ENCODE measurements at places on chromosomes 6 and 20. TPM values are rescaled to one million over a fixed set of nuclear protein-coding genes. Genes with fewer than 3 reads are reported as not detected.

- H3K27ac ChIP-seq = no peak overlapping the region
- H3K27me3 ChIP-seq = no peaks in the 10 kb centered on the region
- no peak overlapping the region for H3K4me3 ChIP-seq
Measured at GRCh38 chr20:39880890-39881289, 808.1 kb downstream of the MAFB start.

DNA sequence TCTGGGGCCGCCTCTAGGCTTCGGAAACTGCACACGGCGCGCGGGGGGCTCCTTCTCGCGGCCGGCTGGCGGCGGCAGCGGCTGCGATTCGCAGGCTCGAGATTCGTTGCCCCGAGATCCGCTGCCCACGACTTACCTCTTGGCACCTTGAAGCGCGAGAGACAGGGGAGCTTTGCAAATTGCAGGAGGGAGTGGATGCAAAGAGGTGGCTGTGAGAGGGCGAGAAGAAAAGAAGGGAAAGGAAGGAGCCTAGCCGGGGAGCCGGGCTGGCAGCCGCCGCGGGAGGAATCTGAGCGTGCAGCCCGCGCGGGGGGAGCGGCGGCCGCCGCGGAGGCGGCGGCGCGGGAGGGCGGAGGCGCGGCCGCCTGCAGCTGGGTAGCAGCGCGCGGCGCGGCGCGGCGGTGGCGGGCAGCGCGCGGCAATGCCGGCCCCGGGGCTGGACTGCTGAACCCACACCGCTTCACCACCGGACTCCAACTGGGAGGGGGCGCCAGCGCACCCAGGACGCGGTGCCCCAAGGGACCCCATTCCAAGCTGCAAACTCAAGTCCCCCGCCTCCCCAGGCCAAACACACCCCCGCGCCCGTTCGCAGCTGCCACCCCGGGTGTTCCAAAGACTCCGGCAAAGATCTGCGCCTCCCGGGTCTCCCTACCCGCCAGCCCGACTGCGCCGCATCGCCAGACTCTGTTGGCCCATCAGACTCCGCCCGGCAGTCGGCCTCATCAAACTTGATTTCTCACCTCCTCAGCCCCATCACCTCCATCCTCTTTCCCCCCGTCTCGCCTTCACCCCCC, 44.2 kb upstream of the SUPT3H start:
- H3K27me3 ChIP-seq = peaks cover 24% of the 10 kb centered on the region
- peak overlapping the region; percentile 69 for H3K4me3 ChIP-seq
- peak; percentile 79 for DNase-seq
- H3K36me3 ChIP-seq = no peaks in the 10 kb centered on the region
- peaks cover 9% of the 10 kb centered on the region for H3K4me1 ChIP-seq
- H3K27ac ChIP-seq = peak overlapping the region; percentile 84

DNA sequence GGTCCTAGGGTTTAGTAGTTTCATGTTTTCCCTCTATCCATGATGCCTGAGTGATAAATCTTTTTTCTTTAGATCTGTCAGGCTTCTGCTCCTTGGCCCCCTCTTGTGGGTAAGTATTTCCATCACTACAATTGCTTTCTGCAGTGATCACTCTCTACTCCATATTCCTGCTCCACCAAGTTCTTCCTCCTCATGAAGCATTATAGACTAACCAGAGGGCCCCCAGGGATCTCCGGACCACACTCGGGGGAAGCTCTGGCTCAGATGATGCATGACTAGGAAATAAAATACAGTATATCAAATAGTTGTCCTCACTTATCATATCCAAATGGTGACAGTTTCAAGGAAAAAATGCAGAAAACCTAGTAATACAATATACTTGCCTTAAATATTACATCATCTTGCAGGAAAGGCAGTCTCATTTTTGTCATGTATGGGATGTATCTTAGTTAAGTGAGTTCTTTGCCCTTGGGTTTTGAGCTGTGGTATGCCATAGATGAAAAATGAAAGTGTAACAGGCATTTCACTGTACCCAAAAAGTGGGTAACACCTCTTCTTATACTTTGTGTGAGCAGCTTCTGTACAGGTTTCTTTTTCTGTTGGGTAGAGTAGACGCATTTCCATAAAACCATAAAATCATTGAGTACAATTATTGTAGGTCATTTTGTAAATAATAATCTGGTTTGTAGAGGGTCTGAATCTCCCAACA, 200.9 kb upstream of the EYA4 start:
- DNase-seq = no peak
- no peak overlapping the region for H3K4me3 ChIP-seq
- H3K27me3 ChIP-seq = no peaks in the 10 kb centered on the region
- H3K27ac ChIP-seq = no peak overlapping the region

DNA sequence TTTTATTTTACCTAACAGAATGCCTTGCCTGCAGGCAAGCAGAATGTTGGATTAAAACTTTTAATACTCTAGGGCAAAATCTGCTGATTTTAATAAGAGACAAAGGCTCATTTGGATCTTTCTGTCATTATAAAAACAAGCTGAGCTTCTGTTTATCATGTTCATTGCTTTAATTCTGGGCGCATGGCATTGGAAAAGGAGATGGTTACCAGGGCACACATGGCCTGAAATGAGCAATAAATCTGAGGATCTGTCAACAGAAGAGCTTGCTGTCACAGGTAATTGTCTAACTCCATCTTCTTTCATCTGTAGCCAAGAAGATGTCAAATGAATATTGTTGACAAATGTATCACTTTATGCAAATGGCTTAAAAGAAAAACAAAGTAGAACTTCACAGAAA, 439.6 kb downstream of the DOK5 start:
- no peak overlapping the region for H3K27ac ChIP-seq
- H3K36me3 ChIP-seq = no peaks in the 10 kb centered on the region
- no peaks in the 10 kb centered on the region for H3K4me1 ChIP-seq
- H3K4me3 ChIP-seq = no peak overlapping the region
- no peak for DNase-seq

DNA sequence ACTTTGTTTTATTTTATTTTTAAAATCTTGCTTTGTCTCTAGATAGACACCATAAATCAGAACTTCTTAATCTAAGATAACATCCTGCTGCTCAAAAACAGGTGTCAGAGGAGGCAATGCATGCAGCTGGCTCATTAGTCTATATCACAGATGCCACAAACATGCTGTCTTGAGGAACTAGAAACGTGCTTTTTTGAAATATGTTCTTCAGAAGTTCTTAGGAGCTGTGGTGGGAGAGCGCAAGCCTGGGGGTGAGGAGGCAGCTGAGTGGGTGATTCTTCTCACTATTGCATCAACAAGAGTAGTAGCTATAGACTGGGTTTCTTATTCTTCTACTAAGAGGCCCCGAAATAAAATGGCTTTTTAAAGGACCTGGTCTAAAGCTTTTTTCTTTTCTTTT, 23.4 kb downstream of the IL22RA2 start:
- no peak overlapping the region for H3K4me3 ChIP-seq
- no peak overlapping the region for H3K27ac ChIP-seq
- no peak for DNase-seq

DNA sequence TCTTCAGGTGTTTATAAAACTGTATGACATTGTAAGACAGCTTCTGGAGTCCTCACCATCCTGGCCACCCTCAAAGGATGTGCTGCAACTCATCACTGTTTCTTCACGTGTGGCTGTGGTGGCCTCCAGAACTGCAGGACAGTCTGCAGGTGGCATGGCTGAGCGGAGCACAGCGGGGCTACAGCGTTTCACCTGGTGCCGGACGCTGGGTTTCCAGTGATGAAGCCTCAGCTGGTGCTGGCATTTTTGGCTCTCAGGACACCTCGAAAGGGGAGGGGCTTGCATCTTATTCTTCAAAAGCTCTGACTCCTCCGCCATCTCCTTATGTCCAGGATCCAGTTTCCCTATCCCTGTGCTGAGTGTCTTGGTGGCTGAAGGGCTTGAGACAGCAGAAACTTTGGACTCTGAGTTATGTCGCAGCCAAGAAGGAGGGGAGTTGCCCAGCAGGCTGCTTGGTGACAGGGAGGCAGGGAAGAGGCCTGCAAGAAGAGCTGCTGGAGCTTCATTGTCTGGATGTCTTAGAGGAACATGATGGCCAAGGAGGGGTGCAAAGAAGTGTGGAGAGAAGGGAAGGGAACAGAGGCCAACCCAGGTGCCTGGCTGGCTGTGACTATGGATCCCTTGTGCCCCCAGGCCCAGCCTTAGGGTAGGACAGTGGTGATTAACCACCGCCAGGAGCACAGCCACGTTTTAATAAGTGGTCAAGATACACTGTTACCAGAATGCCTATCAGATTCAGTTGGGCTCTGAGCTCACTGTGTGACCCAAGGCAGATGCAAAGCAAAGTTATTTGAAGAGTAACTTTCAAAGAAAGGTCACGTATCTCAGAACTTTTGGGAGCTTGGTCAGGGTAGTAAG, 58.7 kb downstream of the GTF2H5 start:
- no peaks in the 10 kb centered on the region for H3K27me3 ChIP-seq
- no peak overlapping the region for H3K27ac ChIP-seq
- no peaks in the 10 kb centered on the region for H3K36me3 ChIP-seq
- H3K4me1 ChIP-seq = peaks cover 7% of the 10 kb centered on the region

DNA sequence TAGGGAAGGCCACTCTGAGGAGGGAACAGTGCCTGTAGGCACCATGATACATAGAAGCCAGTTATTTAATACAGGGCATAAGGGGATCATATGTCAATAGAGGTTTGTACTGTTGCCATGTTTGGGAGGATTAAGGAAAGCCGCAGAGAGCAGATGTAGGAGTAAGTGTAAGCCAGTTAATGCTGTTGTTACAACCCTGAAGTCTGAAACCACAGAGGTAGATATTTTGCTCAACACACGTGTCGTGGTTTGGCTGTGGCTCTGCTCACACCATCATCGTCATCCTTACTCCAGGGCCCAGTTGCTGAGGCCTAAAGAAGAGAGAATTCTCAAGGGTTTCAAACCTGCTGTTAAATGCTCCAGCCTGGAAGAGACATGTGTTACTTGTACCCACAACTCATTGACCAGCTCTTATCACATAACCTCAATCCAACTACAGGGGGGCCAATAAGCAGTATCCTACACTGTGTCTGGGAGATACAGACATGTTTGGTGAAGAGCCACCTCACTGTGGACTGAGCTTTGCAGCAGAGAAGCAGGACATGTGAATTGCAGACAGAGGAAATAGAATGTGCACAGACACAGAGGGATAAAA, 31.0 kb upstream of the PSMF1 start:
- no peak for DNase-seq
- H3K36me3 ChIP-seq = no peaks in the 10 kb centered on the region
- H3K4me1 ChIP-seq = no peaks in the 10 kb centered on the region
- no peak overlapping the region for H3K4me3 ChIP-seq

DNA sequence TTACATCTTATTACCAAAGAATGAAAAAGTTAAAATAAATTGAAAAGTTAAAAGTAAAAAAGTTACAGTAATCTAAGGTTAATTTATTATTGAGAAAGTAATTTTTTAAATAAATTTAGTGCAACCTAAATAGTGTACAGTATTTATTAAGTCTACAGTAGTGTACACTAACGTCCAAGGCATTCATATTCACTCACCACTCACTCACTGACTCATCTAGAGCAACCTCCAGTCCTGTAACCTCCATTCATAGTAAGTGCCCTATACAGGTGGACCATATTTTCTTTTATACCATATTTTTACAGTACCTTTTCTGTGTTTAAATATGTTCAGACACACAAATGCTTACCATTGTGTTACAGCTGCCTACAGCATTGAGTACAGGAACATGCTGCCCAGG, 624.7 kb upstream of the NOX3 start:
- H3K36me3 ChIP-seq = no peaks in the 10 kb centered on the region
- H3K4me3 ChIP-seq = no peak overlapping the region
- H3K27me3 ChIP-seq = no peaks in the 10 kb centered on the region
- no peak overlapping the region for H3K27ac ChIP-seq
- H3K4me1 ChIP-seq = no peaks in the 10 kb centered on the region

GRCh38 chr6:16698997-16699868, 62.0 kb downstream of the ATXN1 start:
- peak overlapping the region; percentile 27 for H3K27ac ChIP-seq
- no peak for DNase-seq
- no peaks in the 10 kb centered on the region for H3K36me3 ChIP-seq
- no peak overlapping the region for H3K4me3 ChIP-seq

GRCh38 chr20:41609474-41609873, 8.7 kb downstream of the CHD6 start:
- H3K36me3 ChIP-seq = no peaks in the 10 kb centered on the region
- H3K27me3 ChIP-seq = no peaks in the 10 kb centered on the region
- H3K4me3 ChIP-seq = no peak overlapping the region
- no peaks in the 10 kb centered on the region for H3K4me1 ChIP-seq
- DNase-seq = no peak

GRCh38 chr20:5196149-5196548, 69.3 kb downstream of the CDS2 start:
- H3K27ac ChIP-seq = no peak overlapping the region
- H3K27me3 ChIP-seq = no peaks in the 10 kb centered on the region
- no peaks in the 10 kb centered on the region for H3K36me3 ChIP-seq

GRCh38 chr20:63081351-63081750, 74.6 kb upstream of the BHLHE23 start:
- H3K4me3 ChIP-seq = no peak overlapping the region
- peaks cover 62% of the 10 kb centered on the region for H3K27me3 ChIP-seq
- H3K36me3 ChIP-seq = no peaks in the 10 kb centered on the region
- no peak overlapping the region for H3K27ac ChIP-seq
- H3K4me1 ChIP-seq = no peaks in the 10 kb centered on the region
- DNase-seq = peak; percentile 9

DNA sequence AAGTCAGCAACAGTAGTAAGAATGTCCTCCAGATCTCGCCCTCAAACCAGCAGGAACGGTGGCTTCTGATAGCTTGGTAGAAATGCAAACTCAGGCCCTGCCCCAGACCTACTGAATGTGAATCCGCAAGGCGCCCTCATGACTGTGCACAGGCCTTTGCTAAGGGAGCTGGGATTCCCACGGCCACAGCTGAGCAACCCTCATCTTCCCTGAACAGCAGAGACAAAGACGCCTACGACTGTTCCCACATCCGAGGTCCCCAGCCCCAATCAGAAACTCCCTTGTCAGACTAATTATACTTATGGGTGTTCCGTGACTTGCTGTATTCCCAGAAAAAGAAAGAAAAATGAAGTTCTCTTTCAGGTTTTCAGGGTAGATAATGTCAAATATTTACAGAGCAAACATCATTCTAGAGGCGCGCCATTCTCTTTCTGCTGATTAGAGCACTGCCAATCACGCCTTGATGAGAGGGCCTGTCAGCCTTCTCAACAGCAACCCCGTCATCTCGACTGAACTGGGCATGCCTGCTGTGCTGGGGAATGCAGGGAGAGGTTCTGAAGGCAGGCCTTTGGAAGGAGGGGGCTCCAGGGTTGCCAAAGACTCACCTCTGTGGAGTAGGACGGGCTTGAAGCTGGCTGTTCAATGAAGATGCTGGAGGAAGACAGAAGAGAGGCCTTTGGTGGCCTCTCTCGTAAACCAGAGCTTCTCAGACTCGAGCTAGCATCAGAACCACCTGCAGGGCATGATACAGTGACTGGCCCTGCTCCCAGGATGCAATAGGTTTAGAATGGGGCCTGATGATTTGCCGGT, 79.9 kb downstream of the ZNF217 start:
- DNase-seq = no peak
- H3K4me3 ChIP-seq = no peak overlapping the region
- no peaks in the 10 kb centered on the region for H3K27me3 ChIP-seq

GRCh38 chr6:74713941-74714340, 491.9 kb downstream of the COL12A1 start:
- no peak overlapping the region for H3K4me3 ChIP-seq
- no peak for DNase-seq
- H3K27ac ChIP-seq = no peak overlapping the region
- no peaks in the 10 kb centered on the region for H3K27me3 ChIP-seq
- H3K4me1 ChIP-seq = no peaks in the 10 kb centered on the region

The AGPAT1 gene
- 61.2 TPM for total RNA-seq

The PRKN gene
- total RNA-seq = 4.3 TPM

The TEAD3 gene
- total RNA-seq = 22.4 TPM

The VSX1 gene
- not detected for total RNA-seq

The FAM217A gene
- total RNA-seq = not detected

The MYBL2 gene
- total RNA-seq = 6.1 TPM

The MED20 gene
- 26.9 TPM for total RNA-seq

The AAR2 gene
- 23.4 TPM for total RNA-seq

The LIN28B gene
- total RNA-seq = not detected
